ENCODE measurements at places on chromosomes 3 and 15.

- DNase-seq = no peak
These were observed 135.5 kb upstream of the RARB start for GRCh38 chr3:25292595-25292994.

DNA sequence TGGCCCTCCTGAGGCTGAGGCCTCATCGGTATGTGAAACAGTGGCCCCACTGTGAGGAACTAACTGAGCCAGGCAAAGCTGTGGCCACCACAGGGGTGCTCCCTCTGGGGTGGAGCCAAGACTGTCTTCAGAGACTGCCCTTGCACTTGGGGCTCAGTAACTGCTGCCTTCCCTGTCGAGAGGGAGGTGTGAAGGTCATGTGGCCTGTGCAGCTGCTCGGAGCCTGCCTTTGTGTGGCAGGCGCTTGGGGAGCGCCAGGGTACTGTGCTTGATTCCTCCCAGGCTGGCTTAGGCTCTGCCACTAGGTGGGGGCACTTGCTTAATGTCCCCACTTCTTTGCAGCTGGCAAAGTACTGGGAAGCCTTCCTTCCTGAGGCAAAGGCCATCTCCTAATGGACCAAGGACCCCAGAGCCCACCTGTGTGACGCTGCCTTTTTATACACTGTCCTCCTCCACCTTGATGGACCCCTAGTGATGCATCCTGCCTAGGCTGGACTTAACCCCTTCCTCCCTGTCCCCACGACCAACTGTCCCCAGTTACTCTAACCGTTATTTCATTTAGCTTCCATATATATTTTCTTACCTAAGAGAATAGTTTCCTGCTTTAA is 14.2 kb upstream of the SNX22 start:
- no peak for DNase-seq

- no peak for DNase-seq
These were observed 93.9 kb downstream of the PCCB start for GRCh38 chr3:136343873-136344555.

DNA sequence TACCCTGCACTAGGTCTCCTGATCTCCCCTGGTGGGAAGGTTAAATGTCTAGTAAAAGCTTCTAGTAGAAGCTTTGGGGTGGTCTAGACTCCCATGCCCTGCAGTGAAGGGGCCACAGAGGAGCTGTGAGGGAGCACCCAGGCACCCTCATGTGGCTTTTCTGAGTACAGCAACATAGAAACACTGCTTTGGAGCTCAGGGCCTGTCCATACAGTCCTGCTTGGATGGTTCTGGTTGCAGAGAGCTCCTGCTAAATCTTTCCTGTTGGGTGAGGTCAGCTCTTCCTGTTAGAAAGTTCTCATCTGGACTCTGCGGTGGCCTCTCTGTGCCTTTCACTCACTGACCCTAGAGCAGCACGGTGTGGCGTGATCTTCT is 47.8 kb downstream of the GPD1L start:
- no peak for DNase-seq

DNA sequence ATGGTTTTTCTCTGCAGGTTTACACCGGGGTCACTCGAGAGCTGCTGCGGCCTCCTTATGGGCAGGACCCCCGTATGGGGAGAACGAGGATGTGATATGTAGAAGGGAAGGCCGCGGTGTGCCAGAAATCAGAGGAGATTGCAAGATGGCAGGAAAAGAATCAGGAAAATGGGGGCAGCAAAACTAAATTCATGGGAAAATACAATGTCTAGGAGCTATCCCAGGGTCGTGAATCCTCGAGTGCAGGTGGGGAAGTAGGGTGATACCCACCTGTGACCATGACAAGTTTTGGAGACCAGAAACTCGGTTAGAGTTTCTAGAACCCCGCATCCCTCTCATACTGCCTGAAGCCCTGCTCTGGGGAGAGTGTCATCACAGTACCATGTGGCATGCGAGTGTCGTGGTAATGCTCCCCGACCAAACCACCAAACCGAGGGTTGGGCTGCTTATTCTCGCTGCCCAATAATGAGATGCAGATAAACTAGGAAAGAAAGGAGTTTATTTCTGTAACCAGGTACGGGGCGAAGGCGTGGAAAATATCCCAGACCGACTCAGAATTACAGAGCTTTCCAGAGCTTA is 781 bp downstream of the TRNT1 start:
- DNase-seq = no peak

- DNase-seq = no peak
These were observed 99.4 kb downstream of the SST start for GRCh38 chr3:187570776-187571175.

DNA sequence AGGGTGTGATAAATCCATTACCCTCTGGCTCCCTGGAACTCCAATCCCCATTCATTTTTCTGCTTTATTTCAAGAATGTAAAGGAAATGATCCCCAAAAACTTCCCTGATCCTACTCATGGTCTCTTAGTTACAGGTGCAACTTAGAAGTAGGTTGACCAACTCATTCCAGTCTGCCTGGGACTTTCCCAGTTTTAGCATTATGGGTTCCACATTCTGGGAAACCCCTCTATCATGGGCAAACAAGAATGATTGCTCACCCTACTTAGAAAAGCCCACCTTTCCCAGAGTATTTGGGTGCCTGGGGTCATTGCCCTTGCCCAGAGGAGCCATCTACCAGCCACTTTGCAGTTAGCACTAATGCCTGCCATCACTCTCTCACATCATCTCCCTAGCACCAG is 15.6 kb downstream of the CLDN18 start:
- DNase-seq = no peak

- no peak for DNase-seq
These were observed 8.2 kb downstream of the HAPLN3 start for GRCh38 chr15:88887068-88887580.

GRCh38 chr3:42290966-42291714 is 25.2 kb upstream of the CCK start:
- DNase-seq = no peak

GRCh38 chr3:50450209-50450921 is 53.1 kb downstream of the CACNA2D2 start:
- DNase-seq = peak; percentile 27

GRCh38 chr15:66941791-66942190 is 123.6 kb upstream of the SMAD3 start:
- no peak for DNase-seq

GRCh38 chr3:130374908-130375307 is 29.4 kb downstream of the COL6A5 start:
- no peak for DNase-seq

GRCh38 chr3:188908002-188908850 is 263.5 kb upstream of the TPRG1 start:
- DNase-seq = no peak

- no peak for DNase-seq
These were observed 23.6 kb downstream of the RHCG start for GRCh38 chr15:89472785-89473256.

- no peak for DNase-seq
These were observed 22.8 kb downstream of the HGD start for GRCh38 chr3:120659285-120659684.

DNA sequence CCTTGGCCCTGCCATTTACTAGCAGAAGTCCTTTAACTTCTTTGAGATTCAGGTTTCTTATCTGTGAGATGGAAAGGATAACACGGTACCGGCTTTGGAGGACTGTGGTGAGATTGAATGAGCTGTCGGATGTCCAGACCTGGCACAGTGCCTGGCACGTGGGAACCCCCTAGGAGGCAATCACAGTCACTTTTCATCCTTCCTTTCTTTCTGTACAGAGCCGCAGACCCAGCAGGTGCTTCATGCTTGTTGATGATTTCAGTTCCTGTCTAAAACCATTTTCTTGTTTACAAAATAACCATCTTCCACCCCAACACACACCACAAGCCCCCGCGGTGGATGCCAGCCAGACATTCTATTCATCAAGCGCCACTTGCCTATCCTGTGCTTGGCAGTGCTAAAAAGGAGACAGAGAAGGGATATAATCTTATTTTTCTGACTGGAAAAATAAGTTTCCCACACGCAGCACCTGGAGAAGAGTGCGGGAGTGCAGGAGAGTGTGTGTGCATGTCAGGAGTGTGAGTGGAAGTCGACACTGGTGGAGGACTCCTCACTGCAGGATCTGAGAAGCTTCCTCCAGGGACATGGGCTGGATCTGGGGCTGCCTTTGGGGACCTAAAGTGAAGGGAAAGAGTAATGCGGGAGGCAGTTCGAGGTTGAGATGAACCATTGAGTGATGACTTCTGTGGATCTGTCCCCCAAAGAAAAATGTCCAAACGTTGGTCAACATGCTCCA is 85.7 kb downstream of the ST6GAL1 start:
- no peak for DNase-seq

GRCh38 chr3:182837855-182838454 is 44.7 kb downstream of the ATP11B start:
- DNase-seq = no peak

DNA sequence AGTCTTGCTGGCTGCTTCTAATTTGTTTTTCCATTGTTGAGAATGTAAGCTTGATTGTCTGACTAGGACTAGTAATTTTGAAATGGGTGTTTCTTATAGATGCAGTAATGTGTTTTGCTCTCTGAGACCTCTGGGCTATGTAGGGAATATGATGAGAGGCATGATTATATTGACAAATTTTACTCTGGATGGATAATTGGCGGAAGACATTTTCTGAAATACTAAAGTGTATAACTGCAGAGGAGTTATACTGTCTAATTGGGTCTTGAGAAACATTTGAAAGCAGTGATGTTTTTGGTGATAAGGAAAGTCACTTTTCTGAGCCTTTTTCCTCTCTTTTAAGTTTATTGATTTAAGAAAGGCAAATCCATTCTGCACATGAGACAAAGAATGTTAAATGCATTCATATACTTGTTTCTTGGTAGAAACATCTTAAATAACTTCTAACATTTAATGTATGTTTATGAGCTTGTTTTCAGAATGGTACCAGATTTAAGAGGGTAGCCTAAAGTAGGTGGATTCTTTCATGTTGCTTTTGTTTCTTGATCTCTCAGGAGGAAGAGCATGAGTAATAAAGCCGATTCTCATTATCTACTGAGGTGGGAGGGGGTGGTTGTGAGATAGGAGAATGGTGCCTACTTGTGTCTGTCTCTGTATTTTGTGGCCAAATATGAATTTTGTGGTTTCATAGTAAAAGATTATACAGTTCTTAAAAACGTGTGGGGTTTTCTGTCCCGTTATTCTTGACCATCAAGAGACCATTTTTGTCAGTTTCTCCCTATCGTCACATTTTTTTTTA is 2.0 kb downstream of the ATP2C1 start:
- DNase-seq = no peak

DNA sequence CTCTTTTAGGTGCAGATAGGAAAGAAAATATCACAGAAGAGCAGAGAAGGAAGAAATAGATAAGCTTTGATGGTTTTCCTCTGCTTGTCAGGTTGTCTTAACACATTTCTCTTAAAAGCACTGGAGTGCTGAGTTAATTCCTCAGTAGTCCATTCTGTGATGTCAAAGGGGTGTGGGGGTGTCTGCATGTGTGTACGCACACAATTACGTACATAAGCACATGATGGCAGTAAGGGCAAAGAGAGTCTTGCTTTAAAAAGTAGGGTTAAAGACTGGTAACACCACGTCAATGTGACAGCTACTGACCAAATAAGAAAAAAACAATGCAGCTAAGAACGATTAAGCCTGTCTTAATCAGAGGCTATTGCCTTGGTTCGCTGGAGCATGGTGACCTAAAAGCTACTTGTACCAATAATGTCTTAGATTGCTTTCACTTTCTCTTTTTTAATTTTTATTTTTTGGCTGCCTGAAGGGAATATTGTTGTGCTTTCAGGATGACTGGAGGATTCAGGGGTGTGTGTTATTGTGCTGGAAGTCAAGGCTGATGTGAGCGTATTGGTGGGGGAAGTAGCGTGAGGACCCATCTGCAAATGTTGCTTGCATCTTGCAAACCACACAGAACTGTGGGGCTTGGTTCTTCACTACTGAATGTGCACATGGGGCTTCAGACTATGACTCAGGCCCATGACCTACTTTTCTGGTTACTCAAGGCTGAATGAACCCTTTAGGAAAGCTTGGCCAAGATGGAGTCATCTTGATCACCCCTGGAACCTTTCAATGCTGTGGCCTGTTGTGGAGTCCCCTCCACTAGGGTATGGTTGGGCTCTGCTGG is 417.8 kb upstream of the TPM1 start:
- DNase-seq = no peak

DNA sequence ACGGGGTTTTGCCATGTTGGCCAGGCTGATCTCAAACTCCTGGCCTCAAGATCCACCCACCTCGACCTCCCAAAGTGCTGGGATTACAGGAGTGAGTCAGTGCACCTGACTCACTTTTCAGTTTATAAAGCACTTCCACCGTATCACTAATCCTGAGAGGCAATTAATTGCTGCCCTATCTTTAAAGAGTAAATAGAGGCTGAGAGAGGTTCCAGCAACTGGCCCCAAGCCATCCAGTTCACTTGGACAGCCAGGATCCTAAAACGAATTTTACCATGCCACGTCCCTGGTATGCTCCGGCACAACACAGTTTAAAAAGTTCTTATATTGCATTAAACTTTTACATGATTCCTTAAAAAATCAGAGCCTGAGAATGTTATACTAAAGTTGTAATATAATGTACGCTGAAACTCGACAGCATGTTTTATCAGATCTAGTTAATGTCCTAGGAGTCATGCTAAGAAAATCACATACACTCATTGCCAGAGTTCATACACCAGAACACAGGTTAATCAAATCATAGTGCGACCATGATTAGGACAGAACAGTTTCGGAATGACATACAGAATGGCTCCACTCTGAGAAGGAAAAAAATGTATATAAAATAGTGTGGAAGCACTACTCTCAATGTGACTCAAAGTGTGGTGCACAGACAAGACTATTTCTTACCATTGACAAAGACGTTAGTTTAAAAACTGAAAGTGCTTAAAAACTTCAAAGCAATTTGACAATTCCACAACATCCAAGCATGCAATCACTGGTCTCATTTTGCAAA is 125.4 kb downstream of the ULK4 start:
- DNase-seq = no peak

GRCh38 chr15:75153087-75153486 is 48.6 kb upstream of the C15orf39 start:
- no peak for DNase-seq

- DNase-seq = no peak
These were observed 42.7 kb downstream of the HHLA2 start for GRCh38 chr3:108338901-108339545.

GRCh38 chr3:38347421-38348200 is 1.0 kb downstream of the XYLB start:
- DNase-seq = no peak

DNA sequence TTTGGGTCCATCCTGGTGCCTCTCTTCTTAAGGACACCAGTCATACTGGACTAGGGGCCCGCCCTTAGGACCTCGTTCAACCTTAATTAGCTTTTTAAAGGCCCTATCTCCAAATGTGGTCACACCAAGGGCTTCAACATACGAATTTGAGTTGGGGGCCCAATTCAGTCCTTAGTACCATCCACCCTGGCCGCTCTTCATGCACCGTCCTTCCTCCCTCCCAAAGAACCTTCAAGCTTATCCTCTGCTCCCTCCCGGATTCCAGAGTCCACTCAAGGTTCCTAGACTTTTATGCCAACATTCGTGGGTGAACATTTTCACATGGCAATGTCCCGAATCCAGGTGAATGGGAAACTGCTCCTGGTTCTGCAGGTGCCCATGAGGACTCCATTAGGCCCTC is 201.3 kb upstream of the IGF1R start:
- no peak for DNase-seq

DNA sequence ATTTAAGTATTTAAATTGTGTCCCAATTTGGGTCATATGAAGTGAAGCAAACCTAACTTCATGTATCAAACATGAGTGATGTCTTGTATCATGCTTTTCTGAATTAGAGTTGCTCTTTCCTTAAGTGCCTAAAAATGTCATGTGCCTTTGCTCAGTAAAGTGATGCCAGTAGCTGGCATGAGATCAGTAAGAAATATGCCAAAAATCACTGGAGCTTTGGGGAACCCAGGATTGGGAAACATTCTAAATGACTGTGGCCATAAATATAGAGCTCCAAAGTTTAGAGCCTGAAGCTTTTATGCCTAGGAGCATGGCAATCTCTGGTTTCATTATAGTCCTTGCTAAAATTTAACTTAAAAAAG is 33.8 kb downstream of the RBMS3 start:
- no peak for DNase-seq
